ENCODE measurements at places on chromosomes 2 and 18.

DNA sequence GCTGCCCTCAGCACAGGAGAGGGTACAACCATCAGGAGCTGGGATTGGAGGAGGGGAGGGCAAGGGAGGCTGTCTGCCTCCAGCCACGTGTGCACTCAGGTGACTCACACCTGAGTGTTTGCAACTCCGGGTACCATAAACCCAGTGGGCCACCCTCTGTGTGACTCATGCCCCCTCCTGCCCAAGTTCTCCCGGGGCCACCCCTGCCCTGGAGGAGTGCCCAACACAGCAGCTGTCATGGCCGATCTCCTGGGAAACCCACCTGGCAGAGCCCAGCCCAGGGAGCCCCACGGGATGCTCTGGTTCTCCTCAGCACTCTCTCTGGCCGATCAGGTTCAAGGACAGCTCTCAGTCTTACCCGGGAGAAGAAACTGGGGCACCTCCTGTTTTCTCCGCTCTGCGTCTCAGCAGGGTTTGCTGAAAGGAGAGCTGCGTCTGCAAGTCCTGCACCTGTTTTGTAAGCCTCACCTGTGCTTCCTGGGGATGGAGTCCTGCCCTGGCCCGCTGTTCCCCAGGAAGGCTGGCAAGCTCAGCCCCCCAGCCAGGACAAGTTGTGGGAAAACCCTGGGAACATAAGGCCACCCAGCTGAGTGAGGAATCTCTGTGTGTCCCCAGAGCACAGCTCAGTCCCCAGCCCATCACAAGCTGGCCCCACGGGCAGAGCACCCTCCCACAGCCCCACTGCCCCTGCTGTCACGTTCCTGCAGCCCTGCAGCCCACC, 44.0 kb upstream of the UBE2F start:
- DNase-seq, result no peak

DNA sequence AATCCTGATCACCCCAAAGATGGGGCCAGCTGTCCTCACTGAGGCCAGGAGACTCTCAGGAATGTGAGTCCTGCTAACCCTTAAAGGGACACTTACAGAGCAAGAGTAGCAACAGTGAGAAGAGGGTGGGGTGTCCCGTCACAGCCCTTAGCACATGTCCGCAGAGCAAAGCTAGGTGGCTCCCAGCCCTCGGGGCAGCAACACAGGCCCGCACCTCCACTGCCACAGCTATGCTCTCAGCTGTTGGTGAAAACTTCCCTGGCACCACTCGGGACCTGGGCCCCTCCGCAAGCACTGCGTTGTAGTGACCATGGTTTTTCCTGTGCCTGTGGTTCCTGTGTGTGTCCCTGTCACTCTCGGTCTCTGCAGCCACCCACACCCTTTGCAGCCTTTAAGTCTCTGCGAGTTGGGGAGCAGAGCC, 76.4 kb upstream of the UXS1 start:
- no peak for DNase-seq

DNA sequence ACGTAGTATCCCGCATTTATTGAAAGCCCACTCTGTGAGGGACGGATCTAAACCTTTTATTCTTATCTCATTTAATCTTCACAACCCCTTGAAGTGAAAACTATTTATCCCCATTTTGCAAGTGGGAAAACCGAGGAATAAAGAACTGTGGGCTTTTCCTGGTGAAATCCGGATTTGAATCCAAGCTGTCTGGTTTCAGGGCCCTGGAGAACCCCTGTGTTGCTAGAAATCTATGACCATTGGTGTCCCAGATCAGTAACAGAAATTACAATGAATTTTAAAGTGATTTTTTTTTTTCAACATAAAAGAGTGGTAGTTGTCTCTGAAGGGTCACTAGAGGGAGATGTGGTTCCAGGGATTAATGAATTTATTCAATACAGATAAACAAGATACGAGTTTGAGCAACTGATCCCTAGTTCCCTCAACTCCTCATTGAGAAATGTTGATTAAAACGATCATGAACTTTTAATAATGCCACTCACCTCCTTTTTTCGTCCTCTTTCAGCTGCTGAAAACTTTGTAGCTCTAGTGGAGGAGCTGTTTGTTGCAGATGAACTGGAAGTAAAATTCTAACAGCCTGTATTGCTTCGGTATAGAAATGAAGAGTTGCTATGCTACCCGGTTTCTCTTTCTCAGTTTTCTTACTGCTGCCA, 940 bp downstream of the XRCC5 start:
- no peak for DNase-seq

- no peak for DNase-seq
Measured at GRCh38 chr2:136126021-136126420, 8.1 kb upstream of the CXCR4 start.

DNA sequence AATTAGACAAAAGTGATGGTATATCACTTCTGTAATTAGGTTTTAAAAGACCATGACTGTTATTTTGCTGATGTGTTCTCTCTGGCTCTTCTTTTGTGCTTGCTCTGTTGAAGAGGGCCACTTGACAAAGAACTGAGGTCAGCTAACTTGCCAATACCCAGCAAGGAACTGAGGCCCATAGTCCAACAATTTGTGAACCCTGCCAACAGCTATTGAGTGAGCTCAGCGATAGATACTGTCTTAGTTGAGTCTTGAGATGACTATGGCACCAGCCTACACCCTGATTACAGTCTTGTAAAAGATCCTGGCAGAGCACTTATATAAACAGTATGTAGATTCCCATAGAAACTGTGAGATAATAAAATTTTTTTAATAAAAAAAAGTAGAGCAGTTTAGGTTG, 103.0 kb downstream of the BMPR2 start:
- no peak for DNase-seq

- no peak for DNase-seq
Measured at GRCh38 chr2:15825276-15825980, 114.9 kb upstream of the MYCN start.

DNA sequence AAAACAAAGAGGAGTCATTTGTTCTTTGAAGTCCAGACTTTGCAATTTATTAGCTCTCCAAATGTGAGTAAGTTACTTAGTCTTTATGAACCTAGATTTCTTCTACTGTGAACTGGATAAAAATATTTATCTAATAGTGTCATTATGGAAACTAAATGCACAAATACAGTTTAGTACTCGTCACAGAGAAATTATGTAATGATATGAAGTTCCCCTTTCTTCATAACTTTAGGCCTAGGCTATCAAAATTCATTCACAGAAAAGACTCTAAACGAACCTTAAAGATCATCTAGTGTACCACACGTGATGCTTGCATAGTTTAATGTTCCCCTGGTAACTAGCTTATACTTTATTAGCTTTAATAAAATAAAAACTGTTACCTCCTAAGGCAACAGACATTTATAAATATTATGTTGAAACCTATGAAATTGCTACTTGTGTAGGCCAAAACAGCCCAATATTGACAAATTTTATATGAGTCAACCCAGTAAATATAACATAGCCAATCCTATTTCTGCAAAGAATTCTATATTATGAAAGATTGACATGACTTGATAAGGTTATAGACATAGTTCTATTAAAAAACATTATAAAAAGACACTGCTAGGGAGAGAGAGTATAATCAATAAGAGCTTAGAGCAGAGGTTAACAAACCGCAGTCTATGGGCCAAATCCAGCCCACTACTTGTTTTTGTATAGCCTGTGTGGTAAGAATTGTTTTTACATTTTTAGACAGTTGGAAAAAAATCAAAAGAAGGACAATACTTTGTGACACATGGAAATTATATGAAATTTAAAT, 44.9 kb upstream of the ITPRID2 start:
- no peak for DNase-seq

DNA sequence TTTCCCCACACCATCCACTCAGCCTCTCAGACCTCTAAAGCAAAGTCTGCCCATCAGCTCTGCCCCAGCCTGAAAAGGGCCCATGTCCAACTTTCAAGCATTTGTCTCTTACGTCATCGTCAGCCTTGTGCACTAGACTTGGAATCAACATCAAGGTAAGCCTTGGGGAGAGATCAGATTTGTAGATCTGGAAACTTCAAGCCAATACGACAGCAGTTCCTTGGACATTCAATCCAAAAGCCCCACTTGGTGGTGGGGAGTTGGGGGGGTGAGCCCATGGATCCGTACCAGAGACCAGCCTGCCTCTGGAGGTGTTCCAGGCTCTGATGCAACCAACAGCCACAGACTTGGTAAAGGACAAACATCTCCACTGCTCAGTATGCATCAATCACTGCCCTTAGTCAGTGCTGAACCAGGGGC, 206.8 kb upstream of the MEIS1 start:
- DNase-seq, result no peak

DNA sequence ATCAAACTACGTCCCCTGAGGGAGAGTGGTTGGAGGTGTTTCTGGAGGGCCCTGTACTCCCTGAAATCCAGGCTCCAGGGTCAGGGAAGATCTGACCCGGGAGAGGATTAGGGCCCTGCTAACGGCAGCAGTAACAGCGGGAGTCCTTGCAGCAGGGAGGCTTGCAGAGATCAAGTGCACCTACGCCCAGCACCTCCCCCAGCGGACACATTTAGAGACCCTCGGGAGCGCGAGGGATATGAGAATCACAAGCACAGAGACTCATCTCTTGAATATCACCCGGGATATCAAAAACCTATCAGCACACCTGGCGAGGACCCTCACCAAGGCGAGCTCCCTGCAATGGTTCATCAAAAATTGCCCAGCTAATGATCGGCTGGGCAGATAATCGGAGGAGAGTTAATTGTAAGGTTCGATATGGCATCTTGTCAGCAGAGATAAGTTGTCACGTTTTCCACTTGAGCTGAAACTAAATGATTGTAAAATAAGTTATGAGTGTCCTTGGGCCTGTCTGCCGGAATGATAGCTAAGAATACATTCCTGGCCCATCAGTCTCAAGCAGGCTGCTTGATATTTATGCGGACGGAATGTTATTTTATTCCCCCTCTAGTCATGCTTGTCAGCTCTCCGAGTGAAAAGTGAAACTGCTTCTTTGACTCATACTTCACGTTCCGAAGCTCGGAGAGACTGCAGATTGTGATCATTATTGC, 209.8 kb downstream of the GBX2 start:
- no peak for DNase-seq

DNA sequence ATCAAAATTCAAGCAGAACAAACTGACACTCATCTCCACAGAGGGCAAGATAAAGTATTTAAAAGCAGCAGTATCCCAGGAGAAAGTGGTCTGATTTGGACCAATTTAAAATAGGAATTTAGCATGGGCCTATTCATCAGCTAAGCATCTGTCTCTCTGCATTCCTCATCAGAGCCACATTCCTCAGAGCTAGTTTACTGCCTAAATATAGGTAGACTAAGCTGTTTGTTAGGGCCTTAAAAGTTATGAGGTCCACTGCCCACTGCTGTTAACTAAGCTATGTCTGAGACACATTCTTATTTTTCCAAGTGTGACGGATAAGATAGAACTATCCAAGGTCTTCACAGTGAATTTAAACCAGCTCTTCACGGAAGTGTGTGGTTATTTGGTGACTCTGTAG, 17.6 kb downstream of the NEB start:
- no peak for DNase-seq

- DNase-seq, result no peak
Measured at GRCh38 chr2:84757648-84758047, 123.2 kb downstream of the TRABD2A start.

- DNase-seq, result no peak
Measured at GRCh38 chr2:208546107-208546506, 139.5 kb downstream of the PTH2R start.

GRCh38 chr2:167776359-167776758, 471.0 kb downstream of the STK39 start:
- no peak for DNase-seq

GRCh38 chr2:40654346-40654745, 202.5 kb upstream of the SLC8A1 start:
- DNase-seq, result no peak

DNA sequence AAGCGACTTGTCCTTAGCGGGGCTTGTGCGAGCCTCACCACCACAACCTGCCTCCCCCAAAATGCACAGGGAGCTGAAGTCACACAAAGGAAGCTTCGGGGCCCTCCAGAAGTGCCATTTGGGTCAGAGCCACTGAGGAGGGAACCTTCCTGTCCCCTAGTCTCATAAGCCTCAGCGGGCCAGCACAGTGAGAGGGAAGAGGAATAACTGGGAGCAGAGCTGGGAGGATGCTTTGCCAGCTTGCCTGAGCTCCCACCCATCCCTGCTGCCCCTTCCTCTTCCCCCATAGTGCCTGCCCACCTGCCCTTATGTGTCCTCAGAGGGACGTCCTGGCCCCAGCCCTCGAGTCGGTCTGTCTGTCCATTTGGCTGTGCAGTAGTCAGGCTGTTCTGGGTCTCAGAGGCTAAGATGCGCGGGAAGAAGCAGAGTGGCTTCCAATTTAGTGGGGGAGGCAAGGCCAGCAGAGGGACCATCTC, 51.8 kb upstream of the GPR17 start:
- DNase-seq, result no peak

DNA sequence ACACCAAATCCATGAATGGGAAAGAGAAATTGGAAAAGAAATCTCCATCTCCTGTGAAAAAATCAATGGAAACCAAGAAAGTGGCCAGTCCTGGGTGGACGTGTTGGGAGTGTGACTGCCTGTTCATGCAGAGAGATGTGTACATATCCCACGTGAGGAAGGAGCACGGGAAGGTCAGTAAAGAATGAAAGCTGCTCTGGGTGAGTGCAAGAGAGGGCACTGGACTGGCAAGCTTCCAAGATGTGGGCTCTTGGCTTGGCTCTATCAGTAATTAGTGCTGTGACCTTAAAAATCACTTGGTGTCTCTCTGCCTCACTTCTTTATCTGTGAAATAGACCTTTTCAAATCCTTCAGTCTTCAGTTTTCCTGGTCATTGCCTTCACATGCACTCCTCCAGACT, 89.0 kb downstream of the ZNF532 start:
- no peak for DNase-seq

DNA sequence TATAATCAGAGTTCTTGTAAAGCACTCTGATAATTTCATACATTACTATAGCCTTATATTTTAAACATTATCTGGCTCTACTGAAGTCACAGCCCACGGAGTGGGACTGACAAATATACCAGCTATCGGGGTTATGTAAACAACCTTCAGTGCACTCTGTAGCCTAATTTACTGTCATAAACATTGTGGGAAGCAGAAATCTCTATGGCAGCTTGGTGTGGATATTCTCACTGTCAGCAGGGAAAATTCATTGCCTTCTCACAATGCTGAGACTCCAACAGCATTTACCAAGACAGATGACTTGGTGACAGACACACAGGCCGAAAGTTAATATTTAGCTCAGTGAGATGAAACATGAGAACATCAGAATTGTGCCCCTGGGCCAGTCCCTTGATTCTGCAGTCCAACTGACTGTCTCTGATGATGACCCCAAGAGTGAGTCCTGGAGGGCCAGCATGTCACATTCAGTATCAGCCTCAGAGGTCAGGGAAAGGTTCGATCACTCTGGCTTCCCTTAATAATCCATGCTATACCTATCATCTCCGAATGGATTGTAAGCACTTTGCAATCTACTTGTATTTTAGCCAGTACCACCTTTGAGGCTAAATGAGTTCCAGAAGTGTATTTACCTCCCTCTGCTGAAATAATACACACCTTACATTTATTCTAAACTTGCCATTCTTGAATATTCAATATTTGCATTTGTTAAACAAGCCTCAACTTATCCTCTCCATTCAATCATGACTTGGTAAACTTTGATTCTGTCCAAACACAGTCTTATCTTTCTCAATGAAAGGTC, 146.2 kb upstream of the OSR1 start:
- DNase-seq, result no peak

Measured in activated T-cell treated with anti-CD3 and anti-CD28 coated beads for 24 hours (primary cell).